ENCODE measurements at places on chromosomes 4 and X. TPM values are rescaled to one million over a fixed set of nuclear protein-coding genes. Genes with fewer than 3 reads are reported as not detected.

TBL1X gene
- total RNA-seq = 20.0 TPM

SLC9A7 gene
- 12.8 TPM for total RNA-seq

MAOA gene
- 128 TPM for total RNA-seq

ADH7 gene
- not detected for total RNA-seq

DNA sequence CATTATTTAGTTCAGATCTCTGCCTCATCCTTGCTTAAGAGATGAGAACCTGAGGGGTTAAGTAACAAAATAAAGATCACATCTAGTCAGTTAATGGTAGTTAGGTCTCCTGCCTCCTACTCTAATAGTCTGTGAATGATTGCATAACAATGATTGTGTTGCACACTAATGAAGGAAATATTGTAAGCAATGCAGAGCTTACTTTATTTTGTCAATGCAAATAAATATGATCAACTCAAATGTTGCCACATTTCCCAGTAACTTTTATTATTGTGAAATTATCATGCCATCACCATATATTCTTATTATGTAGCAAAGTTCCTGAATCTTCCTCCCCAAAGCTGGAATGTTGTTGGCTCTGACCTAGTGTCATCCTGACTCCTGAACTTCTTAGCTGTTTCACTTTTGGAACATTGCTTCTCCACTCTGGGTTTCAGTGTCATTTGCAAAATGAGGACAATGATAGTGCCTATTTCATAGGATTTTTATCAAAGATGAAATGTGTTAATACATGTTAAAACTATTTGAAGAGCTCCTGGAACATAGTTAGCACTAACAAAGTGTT is 17.0 kb upstream of the GABRA4 start:
- no peaks in the 10 kb centered on the region for H3K36me3 ChIP-seq
- no peak overlapping the region for H3K4me3 ChIP-seq
- no peaks in the 10 kb centered on the region for H3K27me3 ChIP-seq
- H3K4me1 ChIP-seq = no peaks in the 10 kb centered on the region

- no peak overlapping the region for H3K27ac ChIP-seq
- H3K4me3 ChIP-seq = no peak overlapping the region
- H3K4me1 ChIP-seq = no peaks in the 10 kb centered on the region
- no peaks in the 10 kb centered on the region for H3K36me3 ChIP-seq
- H3K27me3 ChIP-seq = peaks cover 30% of the 10 kb centered on the region
- DNase-seq = no peak
Observed at GRCh38 chr4:48989461-48990203, 3.6 kb downstream of the CWH43 start.

DNA sequence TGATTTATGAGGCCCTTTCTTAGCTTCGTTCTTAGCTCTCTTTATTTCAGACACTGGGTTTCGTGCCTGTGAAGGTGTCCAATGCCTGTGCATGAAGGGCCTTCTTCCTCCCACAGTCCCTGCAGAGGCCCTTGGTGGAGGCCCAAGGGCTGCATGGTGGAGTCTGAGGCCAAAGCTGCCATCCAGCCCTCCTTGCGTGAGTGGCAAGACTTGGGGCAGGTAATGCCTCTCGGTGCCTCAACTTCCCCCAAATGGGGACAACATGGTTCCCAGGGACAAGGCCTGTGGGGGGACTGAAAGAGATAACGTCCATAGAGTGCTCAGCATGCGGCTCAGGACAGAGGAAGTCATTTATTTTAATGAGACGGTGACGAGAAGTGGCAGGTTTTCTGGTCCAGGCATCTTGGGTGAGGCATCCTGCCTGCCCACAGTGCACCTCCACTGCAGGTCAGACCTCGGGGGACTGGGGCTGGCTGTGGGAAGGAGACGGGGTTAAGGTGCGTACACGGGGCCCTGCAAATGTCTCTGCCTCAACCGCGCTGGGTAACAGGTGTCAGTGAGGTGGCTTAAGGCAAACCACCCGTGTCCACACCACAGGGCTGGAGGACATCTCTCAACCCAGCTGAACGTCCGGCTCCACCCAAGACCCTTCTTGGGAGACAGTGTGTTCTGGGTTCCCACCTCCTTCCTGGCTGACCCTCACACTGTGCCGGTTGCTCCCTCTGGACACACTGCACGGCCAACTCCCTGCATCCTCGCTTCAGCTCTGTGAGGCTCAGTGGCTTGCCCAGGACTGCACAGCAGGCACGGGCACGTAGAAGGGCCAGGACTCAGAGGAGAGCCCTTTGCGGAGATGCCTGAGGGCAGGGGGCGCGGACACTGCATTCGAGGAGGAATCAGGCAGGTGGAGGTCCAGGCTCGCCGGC is 50.5 kb downstream of the PSAPL1 start:
- no peaks in the 10 kb centered on the region for H3K4me1 ChIP-seq
- H3K36me3 ChIP-seq = no peaks in the 10 kb centered on the region
- H3K27ac ChIP-seq = no peak overlapping the region
- no peak overlapping the region for H3K4me3 ChIP-seq
- H3K27me3 ChIP-seq = no peaks in the 10 kb centered on the region

DNA sequence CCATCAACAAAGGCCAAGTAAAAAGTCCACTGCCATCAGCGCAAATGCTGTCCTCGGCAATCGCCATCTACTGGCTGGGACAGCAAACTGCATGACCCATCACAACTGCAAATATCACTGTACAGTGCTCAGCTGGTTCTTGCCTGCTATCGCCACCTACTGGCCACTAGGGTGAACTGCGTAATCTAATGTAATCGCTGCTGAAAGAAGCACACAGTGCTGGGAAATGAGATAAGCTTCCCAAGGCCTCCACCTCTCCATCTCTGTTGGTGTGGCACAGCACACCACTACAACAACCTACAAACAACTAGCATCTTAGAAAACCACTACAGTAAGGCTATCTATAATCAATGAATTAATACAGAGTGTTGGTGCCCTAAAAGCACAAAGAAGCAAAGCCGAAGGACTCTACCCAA is 298.3 kb downstream of the TEX13A start:
- no peak for DNase-seq
- no peak overlapping the region for H3K27ac ChIP-seq
- no peaks in the 10 kb centered on the region for H3K36me3 ChIP-seq
- H3K27me3 ChIP-seq = peaks cover 33% of the 10 kb centered on the region
- no peaks in the 10 kb centered on the region for H3K4me1 ChIP-seq

DNA sequence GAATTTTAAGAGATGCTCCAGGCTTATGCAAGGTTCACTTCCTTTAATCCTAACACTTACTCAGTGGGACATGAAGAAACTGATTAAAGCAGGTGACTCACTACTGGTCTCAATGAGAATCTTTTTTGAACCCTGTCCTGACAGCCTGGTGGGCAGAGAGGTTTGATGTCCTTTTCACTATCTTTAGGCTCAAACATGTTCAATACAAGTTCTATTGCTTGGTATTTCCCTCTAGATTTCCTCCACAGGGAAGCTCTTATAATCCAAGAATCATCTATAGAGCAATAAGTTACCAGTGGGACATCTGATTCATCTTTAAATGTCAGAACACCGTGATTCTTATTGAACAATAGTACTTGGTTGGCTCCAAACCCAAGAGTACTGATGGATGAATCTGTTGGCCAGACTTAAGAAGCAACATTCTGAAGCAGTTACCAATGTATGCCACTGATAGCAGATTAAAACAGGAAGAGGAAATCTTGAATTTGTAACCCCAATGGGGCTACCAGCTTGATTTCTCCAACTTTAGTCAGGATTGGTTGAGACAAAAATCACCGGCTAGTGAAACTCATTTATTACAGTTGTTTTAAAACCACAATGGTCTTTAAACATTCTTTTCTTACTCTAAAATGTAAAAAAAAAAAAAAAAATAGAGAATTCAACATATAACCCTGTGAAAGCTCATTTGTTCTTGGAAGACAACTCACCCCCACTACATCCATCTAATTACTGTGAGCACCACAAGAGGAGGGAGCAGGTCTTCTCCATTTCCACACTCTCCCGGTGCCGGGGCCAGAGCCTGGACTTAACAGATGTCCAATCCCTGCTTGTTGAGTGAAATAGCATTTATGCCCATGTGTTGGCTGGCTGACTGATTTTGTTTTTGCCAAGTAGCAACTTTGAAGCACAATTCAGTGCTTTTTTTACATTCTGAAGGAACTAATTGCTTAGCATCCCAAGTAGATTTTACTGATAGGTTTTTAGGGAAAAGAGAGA is 43.3 kb downstream of the FGFBP1 start:
- H3K27me3 ChIP-seq = no peaks in the 10 kb centered on the region
- no peak overlapping the region for H3K27ac ChIP-seq
- H3K4me1 ChIP-seq = no peaks in the 10 kb centered on the region
- no peaks in the 10 kb centered on the region for H3K36me3 ChIP-seq

GRCh38 chrX:49838374-49838773 is 9.3 kb downstream of the PAGE4 start:
- no peaks in the 10 kb centered on the region for H3K36me3 ChIP-seq
- H3K27me3 ChIP-seq = no peaks in the 10 kb centered on the region
- H3K4me1 ChIP-seq = no peaks in the 10 kb centered on the region
- no peak overlapping the region for H3K4me3 ChIP-seq

DNA sequence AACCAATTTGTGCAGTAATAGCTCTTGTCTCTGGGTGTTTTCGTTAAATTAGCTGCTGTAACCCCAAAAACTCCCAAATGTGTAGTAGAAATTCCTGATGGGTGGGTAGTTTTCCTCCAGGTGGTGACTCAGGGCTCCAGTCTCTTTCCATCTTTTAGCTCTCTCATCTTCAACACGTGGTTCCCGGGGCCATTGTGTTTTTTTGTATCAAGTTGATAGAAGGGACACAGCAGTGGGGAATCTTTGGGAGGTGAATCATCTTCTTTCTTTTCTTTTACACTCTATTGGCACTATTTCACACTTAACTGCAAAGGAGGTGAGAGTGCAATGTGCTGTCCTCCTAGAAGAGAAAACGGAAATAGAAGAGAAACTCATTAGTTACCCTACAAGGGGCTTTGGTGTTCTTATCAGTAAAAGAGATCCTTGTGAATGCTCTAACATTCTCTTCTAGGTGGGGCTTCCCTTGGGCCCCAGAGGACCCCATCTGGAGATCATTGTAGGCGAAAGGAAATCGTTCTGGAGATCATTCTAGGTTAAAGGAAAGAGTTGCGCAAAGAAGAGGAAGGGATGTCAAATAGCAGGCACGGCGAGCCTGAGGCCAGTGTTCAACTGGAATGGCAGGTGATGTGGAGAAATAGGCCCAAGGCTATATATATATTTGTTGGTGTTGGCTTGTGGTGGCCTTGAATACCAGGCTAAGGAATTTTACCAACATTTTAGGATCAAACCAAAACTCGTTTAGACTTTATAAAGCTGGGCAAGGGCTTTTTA is 68.2 kb upstream of the ACSL1 start:
- H3K4me1 ChIP-seq = no peaks in the 10 kb centered on the region
- H3K27ac ChIP-seq = no peak overlapping the region
- H3K36me3 ChIP-seq = no peaks in the 10 kb centered on the region
- H3K4me3 ChIP-seq = no peak overlapping the region
- DNase-seq = no peak
- no peaks in the 10 kb centered on the region for H3K27me3 ChIP-seq

DNA sequence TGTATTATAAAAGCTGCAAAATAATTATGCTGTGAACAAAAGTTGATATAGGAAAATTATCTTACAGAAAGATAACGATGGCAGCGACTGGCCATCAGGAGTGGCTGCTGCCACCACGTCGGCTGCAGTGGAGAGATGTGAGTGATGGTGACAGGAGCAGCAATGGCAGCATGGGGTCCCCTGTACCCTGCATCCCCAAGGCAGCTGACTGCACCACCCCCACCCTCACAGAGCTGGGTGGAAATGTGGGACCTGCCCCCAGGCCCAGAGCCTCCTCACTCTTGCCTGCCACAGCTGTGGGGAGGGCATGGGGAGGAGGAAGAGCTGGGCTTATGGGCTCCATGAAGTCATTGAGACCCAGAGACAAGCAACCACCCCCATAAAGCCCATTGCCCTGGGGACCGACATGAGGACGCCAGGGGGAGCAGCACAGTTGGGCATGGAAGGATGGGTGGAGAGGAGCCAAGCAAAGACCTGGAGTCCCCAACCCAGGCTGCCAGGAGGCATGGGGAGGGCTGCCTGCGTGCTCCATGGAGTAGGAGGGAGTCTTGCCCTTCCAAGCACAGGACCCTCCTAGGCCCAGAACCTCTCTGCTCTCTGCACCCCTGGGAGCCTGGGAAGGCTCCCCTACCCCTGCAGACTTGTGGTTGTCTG is 1090.5 kb downstream of the PCDH18 start:
- no peaks in the 10 kb centered on the region for H3K36me3 ChIP-seq
- no peaks in the 10 kb centered on the region for H3K27me3 ChIP-seq
- no peak for DNase-seq
- H3K27ac ChIP-seq = no peak overlapping the region
- H3K4me1 ChIP-seq = no peaks in the 10 kb centered on the region

GRCh38 chr4:122458625-122459024 is 2.1 kb upstream of the IL2 start:
- no peak for DNase-seq
- H3K27ac ChIP-seq = no peak overlapping the region
- H3K27me3 ChIP-seq = no peaks in the 10 kb centered on the region
- H3K4me3 ChIP-seq = no peak overlapping the region
- H3K4me1 ChIP-seq = no peaks in the 10 kb centered on the region

GRCh38 chr4:15563871-15564270 is 91.3 kb downstream of the FBXL5 start:
- H3K27me3 ChIP-seq = no peaks in the 10 kb centered on the region
- no peak overlapping the region for H3K27ac ChIP-seq
- no peaks in the 10 kb centered on the region for H3K36me3 ChIP-seq
- H3K4me3 ChIP-seq = no peak overlapping the region
- DNase-seq = no peak

- H3K4me3 ChIP-seq = no peak overlapping the region
- no peaks in the 10 kb centered on the region for H3K4me1 ChIP-seq
- no peaks in the 10 kb centered on the region for H3K36me3 ChIP-seq
- H3K27ac ChIP-seq = no peak overlapping the region
- H3K27me3 ChIP-seq = no peaks in the 10 kb centered on the region
Observed at GRCh38 chr4:182513587-182514291, 270.5 kb downstream of the TENM3 start.

Measured in breast epithelium (tissue), 4 donors.